ENCODE measurements at places on chromosomes 1 and 21.

- no peak for DNase-seq
Measured at GRCh38 chr1:110696818-110697217, 22.1 kb upstream of the KCNA3 start.

DNA sequence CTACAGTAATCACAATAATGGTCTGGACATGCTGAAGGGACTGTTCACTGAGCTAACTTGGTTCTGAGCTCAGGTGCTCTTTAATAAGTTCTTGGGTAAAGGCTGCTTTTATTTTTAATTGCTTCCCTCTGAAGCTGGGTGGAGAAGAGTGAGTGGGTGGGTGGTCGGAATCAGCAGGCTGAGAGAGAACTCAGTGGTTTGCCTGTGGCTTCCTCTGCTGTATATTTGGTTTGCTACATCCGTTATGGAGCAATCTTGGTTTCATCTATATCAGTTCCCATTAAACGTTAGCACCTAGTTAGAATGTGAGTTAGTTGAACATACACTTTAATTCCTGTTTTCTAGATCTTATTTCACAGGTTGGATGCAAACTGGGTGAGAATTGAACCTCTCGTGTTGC lies 23.3 kb downstream of the CNIH4 start:
- peak; percentile 66 for DNase-seq

GRCh38 chr1:178643349-178643748 lies 81.7 kb upstream of the RALGPS2 start:
- no peak for DNase-seq

- DNase-seq = no peak
Measured at GRCh38 chr1:178690496-178690895, 34.5 kb upstream of the RALGPS2 start.

DNA sequence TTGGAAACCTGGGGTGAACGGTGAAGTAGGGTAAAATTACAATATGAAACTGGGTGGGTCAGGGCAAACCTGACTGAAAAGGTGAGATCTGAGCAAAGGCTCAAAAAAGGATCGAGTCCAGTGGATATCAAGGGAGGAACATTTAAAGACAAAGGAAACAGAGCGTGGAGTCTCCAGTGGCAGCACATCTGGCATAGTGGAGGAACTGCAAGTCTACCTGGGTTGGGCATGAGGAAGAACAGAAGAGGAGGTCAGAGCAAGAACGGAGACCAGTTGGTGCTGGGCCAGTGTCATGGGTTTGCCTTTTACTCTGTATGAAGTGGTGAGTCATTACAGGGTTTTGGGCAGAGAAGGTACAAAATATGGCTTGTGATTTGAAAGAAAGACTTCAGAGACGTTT lies 163.7 kb downstream of the NTPCR start:
- no peak for DNase-seq

GRCh38 chr1:171258429-171258828 lies 10.1 kb downstream of the FMO1 start:
- DNase-seq = no peak

- DNase-seq = no peak
Measured at GRCh38 chr1:67816095-67816475, 17.2 kb downstream of the GNG12 start.

Measured in CD4-positive, alpha-beta T cell treated with Interleukin-12 subunit alpha and Interleukin-12 subunit beta, for 1 hour (primary cell).